ENCODE measurements at places on chromosomes 2 and 18. TPM values are rescaled to one million over a fixed set of nuclear protein-coding genes. Genes with fewer than 3 reads are reported as not detected.

GREB1L gene
- not detected for total RNA-seq

DNA sequence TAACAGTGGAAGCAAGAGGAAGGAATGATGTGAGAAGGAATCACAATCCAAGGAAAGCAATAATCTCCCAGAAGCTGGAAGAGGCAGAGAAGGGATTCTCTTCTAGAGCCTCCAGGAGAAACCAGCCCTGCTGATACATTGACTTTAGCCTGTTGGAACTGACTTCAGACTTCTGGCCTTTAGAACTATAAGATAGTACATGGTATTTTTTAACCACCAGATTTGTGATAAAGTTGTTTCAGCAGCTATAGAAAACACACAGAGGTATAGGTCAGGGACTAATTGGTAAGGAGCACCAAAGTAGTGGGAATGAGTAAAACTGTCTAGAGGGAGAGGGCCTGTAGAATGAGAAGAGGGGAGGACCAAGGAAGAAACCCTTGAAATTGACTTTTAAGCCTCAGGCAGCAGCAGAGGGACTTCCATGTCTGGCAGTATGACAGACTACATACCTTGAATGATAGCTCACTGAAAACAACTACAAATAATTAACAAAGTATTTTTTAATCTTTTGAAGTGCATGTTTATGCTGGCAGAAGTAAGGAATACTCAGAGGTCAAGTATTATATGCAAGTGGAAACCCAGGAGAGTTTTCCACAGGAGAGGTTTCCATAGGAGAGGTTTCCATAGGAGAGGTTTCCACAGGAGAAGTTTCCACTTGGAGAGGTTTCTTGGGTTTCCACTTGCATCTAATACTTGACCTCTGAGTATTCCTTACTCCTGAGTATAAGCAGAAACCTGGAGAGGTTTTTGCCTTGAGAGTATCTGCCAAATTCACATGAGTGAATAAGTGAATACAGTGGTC lies 33.8 kb upstream of the TMEM17 start:
- no peak for ATAC-seq

GDF7 gene
- total RNA-seq, result 0.32 TPM

- no peak for ATAC-seq
Observed at GRCh38 chr2:63962186-63962585, 57.0 kb downstream of the VPS54 start.

- ATAC-seq, result peak; percentile 81
Observed at GRCh38 chr2:232333361-232334135, 45.0 kb upstream of the ALPP start.

DNA sequence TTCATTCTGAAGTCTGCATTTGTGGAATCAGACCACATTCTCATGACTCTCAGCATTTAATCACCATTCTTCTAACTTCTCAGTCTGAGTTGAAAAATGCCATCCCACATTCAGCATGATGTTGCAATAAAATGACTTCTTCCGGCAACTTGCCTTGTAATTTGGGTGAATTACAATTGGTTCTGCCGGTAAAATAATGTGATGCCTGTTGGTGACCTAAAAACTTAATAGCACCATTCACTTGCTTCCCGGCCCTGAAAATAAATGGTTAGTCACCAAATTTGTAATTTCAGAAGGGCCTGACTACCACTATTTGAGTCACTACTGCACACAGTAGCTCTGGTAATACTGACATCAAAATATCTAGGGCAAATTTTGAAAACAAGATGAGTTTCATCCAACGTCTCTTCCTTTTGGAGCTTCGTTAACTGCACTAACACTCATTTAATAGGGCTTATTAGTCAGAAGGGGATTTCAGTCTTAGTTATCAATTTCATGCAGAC lies 637.1 kb upstream of the CHAC2 start:
- ATAC-seq, result no peak

CDK5R2 gene
- not detected for total RNA-seq

CARF gene
- 6.6 TPM for total RNA-seq

CHRNG gene
- not detected for total RNA-seq

All from esophagus mucosa (tissue), 1 donor.